ENCODE measurements at places on chromosomes 7 and 10.

GRCh38 chr10:119658274-119658673 lies 7.1 kb downstream of the BAG3 start:
- no peak for DNase-seq

DNA sequence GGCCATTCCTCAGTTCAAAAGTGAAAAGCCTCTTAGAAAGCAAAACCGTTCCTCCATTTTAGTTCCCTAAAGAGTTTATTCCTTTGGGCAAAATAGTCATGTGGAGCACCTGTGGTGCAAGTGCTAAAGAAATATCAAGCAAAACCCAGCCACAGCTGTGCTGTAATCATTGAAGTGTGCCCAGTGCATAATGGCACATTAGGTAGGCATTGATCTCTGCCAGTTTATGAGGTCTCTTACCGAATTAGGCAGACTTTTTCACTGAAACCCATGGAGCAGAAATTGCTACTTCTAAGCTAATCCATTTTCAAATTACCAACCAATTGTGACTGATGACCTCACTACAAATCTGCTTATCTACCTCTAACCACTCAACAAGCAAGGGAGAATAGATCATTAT lies 97.2 kb upstream of the SEMA3A start:
- no peak for DNase-seq

DNA sequence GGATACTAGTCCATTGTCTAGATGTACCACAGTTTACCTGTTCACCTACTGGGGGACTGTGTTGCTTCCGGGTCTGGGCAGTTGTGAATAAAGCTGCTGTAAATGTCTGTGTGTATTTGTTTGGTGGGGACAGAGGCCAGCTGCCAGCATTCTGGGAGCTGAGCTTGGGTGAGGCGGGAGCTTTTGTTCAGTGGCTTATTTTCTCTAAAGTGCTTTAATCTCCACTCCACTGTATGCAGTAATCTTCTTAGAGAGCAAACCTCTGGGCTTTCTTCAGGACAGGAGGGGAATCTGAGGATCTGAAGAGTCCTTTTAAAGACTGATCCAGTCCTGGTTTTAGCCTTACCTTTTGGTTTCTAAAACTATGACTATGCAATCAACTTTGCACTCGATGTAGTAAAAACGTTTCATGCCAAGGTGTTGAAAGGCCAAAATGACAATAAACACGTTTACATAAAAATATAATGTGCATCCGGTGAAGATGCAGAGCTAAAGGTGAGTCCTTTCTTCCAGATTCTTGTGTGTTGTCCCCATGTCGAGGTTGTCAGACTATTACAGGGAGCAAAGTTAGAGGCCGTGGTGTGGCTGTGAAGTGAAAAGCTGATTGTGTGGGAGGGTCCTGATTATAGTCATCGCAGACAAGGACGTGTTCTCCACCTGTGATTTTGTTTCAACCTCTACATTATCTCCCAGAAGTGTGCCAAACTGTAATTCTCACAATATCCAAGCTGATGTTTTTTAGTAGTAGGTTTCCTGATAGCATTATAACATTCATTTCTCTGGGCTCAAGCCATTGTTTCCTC lies 279.8 kb downstream of the CAMK1D start:
- DNase-seq = no peak

- DNase-seq = no peak
Measured at GRCh38 chr10:29269486-29269885, 19.4 kb upstream of the LYZL1 start.

- peak; percentile 86 for DNase-seq
Measured at GRCh38 chr10:91409869-91410637, at the start of gene HECTD2. TSS of gene HECTD2 (plus strand) at chr10:91410344. CDS start at chr10:91410439, 95 bp downstream.

DNA sequence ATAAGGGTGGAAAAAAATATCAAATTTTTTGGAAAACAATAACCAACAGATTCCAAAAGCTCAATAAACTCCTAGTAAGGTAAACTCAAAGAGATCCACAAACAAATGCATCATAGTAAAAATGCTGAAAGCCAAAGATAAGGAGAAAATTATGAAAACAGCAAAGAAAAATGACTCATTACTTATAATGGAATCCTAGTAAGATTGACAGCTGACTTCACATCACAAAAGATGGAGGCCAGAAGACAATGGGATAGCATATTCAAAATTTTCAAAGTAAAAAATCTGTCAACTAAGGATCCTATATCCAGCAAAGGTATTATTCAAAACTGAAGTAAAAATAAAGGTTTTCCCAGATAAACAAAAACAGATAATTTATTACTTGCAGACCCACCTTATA lies 183.4 kb upstream of the VIPR2 start:
- DNase-seq = no peak

Measured in activated CD8-positive, alpha-beta memory T cell treated with anti-CD3 and anti-CD28 coated beads, Interleukin-2, amount 50 U/mL, for 4 hours (primary cell).